Pancreas (tissue), 10 donors: ENCODE measurements at places on chromosomes 6 and 20. TPM values are rescaled to one million over a fixed set of nuclear protein-coding genes. Genes with fewer than 3 reads are reported as not detected.

The HMGN3 gene
- polyA plus RNA-seq = 77.9 TPM

The WFDC10B gene
- polyA plus RNA-seq = not detected

The HDGFL1 gene
- polyA plus RNA-seq = not detected

The JPH2 gene
- 0.31 TPM for polyA plus RNA-seq

The ZNF165 gene
- 4.0 TPM for polyA plus RNA-seq

The VNN1 gene
- polyA plus RNA-seq = 0.82 TPM

The KIF25 gene
- polyA plus RNA-seq = 0.35 TPM

The HSPA1L gene
- polyA plus RNA-seq = 0.46 TPM

The PRND gene
- polyA plus RNA-seq = not detected
